ENCODE measurements at places on chromosomes 5 and 9.

- DNase-seq: no peak
Observed at GRCh38 chr5:146474065-146474464, 26.9 kb downstream of the TCERG1 start.

DNA sequence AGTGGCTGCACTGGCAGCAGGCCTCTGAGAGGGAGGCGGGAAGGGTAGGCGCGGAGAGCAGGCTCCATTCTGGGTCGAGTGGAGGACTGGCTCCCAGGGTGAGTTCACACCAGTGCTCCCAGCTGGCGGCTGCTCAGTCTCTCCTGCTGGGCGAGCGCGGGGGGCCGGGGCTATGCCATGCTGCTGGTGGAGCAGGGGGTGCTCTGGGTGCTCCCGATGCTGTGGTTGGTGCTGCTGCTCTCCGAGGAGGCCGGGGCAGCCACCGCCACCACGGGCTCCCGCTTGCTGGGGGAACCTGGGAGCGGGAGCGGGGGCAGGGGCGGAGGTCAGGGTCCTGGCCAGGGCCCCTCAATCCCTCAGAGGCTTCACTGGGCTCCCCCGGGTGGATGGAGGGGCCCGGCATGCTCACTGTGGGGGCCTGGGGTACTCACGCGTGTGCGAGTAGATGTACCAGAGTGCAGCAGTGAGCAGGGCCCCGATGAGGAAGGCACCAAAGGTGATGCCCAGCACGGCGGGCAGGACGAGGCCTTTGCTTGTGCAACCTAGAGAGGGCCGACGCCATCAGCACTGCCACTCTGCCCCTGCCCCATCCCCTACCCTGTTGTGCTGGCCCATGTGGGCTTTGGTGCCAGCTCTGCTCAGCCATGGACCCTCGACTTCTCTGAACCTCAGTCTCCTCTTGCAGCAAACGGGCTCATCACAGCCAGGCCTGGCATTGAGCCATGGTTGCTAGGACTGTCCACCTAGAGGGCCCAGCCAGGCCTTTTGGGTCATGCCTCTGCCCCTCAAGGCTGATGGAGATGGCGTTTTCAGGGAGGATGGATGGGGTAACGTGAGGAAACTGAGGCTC is 13.1 kb downstream of the FPGS start:
- DNase-seq: no peak

DNA sequence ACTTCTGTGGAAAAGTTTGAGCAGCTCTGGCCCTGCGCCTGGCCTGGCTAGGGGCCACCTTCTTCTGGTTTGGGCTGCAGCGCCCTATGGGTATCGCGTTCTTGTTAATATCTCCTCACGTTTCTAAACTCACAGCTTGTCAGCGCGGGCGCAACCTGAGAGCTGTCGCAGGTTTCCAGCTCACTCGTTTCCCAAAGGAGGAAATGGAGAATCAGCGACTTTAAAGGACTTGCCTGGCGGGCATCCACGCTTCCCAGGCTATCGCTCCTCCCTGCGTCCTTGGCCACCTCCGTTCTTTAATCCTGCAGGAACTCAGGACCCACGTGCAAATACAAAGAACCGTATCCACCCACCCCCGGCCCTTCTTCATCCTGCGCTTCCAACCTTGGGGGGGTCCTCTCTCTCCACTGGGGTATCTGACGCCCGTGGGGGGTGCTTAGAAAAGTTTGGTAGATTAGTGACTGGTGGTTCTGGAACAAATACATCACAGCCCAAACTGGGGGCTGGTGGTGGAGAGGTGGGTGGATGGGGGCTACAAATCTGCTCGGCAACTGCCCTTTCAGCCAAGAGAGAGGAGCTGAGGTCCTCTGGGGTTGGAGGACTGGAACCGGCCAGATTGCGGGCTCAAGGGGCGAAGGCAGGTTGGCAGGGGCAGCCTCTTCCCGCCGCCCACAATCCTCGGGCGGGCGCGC is 578 bp upstream of the PSAT1 start:
- peak; percentile 53 for DNase-seq

GRCh38 chr9:14824481-14824880 is 85.7 kb downstream of the FREM1 start:
- no peak for DNase-seq

DNA sequence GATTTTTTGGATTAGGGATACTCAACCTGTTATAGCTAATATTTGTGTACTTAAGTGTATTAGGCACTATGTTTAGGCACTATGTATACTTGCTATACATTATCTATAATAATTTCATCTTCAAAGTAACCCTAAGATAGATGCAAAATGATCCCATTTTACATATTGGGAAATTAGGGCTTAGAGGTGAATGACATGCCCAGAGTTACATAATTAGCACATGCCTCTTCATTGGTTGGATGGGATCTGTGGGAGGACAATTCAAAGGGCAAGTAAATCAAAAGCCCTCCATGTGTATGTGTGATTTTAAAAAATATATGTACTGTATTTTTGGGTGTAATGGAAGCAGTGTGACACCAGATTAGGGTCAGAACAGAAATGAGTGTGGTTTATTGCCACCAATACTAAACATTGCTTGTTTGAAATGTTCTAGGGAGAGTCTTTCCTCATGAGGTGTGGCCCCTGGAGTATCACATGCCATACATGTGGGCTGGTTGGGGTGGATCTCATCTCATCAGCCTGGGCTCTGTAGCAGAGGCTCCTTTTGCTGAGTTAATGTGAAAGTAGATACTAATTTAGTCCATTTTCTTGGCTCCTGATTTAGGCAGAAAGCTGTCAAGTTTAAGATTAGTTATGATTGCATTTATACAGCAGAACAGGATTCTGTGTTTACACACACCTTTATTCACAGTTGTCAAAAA is 5.5 kb downstream of the C9orf85 start:
- DNase-seq: no peak

DNA sequence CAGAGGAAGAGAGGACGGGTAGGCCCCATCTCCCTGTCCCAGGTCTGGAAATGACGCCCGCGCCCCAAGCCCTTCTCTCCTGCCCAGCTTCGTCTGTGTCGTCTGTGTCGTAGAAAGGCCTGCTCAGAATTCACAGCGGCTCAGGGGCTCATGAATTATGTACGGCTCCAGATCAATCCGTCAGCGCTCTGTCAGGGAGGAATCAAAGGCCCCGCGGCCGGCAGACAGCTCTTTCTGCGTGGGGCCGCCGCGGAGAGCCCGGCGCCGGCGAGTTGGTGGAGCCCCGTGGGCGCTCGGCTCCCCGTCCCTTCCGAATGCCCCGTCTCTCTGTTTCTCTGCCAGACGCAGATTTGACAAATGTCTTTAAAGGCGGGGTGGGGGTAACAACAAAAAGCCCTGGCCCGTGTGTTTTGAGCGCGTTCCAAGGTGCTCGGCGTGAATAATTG is 83.8 kb upstream of the RAPGEF1 start:
- no peak for DNase-seq

Data from left lung (tissue), 14 donors.